GM06990 (cell line): ENCODE measurements at places on chromosomes 11 and 22.

- DNase-seq: no peak
These were observed 31.5 kb upstream of the TSPAN18 start for GRCh38 chr11:44695169-44695833.

DNA sequence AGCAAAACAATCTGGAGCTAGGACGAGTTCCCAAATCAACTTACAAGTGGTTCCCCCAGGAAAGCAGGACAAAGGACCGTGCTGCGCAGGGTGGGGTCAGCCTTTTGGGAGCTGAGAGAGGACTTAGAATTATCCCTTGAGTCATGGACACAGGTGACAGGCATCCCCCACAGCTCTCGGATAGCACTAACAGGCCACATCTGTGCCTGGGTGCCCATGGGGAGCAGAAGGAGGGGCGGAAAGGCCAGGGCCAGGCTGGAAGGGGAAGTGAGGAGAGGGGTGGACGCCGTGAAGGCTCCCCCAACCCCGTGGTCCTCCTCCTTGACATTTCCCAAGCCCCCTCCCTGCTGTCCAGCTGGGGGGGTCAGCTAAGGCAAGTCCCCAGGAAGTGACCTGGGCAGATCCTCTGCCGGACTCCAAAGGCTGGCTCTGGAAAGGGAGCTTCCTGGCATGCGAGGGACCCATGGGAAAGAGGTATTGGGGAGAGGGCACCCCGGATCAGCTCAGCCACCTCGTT, 31.6 kb upstream of the A4GALT start:
- DNase-seq: no peak

DNA sequence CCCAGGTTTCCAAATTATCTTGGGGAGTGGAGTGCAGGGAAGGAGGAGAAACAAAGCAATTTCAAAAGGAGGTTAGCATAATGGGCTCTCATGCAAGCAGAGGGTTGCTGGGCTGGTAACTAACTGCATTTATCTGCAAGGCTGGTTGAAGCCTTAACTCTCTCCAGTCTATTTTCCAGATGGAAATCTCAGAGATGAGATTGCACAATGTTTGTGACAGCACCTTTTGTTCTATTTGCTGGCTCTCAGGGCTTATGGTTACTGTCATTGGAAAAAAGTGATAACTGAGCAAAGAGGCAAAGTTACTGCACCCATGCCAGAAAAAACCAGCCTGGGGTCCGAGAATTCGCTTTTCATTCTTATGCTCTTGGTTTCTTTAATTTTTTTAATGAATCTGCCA, 33.2 kb downstream of the ABCC8 start:
- no peak for DNase-seq

DNA sequence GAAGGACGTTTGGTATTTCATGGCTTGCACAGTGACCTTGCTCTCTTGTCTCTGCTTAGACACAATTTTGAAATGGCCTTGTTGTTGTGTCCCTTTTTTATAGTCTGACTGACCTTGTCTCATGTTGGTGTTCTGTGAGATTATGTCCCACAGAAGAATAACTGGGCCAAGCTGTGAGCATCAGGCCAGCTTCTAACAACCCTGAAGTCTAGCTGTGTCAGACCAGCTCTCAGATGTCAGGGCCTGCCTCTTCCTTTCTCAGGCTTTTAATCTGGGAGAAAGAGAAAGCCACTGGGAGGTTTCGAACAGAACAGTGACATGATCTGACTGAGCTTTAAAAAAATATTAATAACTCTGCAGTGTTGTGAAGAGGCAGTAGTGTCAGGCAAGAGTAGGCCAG, 2.0 kb upstream of the UEVLD start:
- no peak for DNase-seq

GRCh38 chr11:104260456-104260855, 96.5 kb upstream of the PDGFD start:
- DNase-seq: no peak

GRCh38 chr22:37381489-37381888, 45.8 kb downstream of the ELFN2 start:
- DNase-seq: no peak

DNA sequence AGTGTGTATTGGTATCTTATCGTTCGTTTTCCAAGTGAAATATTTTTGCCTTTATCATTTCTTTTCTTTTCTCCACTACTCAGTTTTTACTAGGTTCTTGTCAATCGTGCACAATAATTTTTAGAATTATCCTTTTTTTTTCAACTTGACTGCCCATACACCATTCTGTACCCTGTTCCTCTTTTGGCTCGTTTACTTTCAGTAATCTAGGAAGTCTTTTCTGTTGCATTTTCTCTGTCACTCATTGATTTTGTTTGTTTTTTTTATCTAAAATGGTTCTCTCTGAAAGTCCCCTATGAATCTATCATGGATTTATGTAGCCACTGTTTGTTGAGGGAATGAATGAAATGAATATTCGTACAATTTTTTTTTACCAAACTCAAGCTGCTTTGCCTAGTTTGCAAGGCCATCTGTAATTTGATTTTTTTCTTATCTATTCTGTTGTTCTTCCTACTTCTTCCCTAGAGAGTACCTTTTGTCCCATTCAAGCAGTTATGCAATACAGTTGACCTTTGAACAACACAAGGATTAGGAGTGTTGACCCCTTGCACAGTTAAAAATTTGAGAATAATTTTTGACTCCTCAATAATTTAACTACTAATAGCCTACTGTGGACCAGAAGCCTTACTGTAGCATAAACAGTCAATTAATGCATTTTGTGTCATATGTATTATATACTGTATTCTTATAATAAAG, 166.3 kb downstream of the TMEM135 start:
- DNase-seq: no peak

- no peak for DNase-seq
These were observed 33.2 kb upstream of the CCDC89 start for GRCh38 chr11:85718991-85719807.

DNA sequence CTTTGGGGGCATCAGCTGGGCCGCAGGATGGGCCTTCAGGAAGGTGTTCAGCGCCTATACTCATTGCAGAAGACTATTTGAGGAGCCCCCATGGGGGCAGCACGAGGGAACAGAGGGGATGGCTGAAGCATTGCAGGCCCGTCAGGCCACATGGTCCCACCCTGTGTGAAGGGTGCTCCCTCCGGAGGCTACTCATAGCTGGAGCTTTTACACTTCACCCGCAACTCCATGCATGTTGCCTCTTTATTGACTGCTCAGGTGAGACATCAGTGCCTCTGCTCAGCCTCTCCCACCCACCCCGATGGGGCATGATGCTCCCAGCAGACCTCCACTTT, 1500.9 kb downstream of the TBC1D22A start:
- DNase-seq: no peak

- no peak for DNase-seq
These were observed 113.6 kb upstream of the ANO5 start for GRCh38 chr11:22079133-22079872.

- DNase-seq: no peak
These were observed 101.1 kb downstream of the MICAL2 start for GRCh38 chr11:12211331-12212065.

- no peak for DNase-seq
These were observed 8.0 kb upstream of the MS4A10 start for GRCh38 chr11:60777106-60777505.

DNA sequence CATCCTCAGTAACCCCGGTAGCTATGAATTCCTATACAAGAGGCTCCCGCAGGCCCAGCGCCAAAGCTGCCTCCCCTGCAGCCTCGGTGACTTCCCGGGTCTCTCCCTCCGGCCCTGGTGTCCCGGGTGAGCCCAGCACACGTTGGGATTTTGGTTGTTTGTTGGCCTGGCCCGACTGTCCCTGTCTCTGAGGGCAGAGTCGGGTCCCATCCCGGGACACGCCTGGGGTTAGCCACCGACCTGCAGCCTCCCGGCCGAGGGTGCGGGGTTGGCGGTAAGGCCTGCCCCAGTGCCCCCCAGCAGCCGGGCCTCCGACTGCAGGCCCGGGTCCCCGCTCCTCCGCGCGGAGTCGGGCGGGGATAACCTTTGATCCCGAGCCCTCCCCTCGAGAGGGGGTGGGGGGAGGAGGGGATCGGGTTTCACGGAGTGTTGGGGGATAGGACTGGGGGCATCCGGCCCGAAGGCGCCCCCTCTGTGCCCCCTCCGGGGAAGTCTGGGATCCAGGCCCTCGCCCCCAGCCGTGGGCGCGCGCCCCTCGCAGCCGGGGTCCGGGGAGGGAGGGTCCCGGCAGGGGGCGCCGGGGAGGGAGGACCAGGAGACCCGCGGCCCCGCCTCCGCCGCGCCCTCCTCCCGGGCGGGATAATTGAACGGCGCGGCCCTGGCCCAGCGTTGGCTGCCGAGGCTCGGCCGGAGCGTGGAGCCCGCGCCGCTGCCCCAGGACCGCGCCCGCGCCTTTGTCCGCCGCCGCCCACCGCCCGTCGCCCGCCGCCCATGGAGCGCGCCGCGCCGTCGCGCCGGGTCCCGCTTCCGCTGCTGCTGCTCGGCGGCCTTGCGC, at the start of gene FBLN1:
TSS of gene FBLN1 (plus strand) at position 669 of the 835 bp plus-strand sequence. CDS start at position 772, 103 bp downstream.
- DNase-seq: no peak

DNA sequence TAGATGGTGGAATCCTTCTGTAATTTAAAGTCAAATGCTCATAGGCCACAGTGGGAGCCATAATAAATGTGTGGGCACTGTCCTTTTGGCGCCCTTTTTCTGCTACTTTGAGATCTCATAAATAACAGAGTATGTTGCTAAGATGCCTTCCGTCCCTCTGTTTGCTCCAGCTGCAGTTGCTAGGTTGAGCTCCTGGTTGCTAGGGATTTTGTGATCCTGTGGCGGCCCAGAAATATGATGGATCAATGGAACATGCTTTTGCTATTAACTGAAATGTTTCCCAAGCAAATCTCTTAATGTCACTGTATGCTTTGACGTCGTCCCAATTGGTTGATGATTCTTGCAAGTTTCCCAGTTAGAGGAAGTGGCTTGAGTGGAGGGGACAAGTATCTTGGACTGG, 53.5 kb downstream of the MYO18B start:
- no peak for DNase-seq

GRCh38 chr11:66846671-66847091, 3.4 kb downstream of the RCE1 start:
- no peak for DNase-seq

GRCh38 chr22:17912945-17913721, 111.2 kb downstream of the MICAL3 start:
- no peak for DNase-seq

DNA sequence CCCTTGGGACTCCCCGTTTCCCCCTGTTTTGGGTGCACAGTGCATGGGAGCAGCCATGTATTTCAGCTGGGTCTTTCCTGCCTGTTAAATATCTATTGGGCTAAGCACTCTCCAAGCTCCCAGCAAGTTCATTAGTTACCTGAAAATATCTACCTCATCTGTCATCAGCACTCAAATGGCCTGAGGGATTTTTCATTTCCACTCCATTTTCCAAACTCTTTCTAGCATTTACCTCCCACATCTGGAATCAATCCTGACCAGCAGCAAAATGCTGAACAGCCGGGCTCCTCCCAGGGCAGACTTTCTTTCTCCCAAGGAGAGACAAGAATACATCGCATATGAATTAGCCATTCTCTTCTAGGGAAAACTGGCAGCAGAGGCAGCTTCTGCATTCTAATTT, 273.5 kb upstream of the MPPED2 start:
- no peak for DNase-seq
